Choroid plexus epithelial cell (primary cell): ENCODE measurements at places on chromosomes 11 and 22.

- DNase-seq: no peak
These were observed 40.4 kb downstream of the SMIM38 start for GRCh38 chr11:69195824-69196782.

DNA sequence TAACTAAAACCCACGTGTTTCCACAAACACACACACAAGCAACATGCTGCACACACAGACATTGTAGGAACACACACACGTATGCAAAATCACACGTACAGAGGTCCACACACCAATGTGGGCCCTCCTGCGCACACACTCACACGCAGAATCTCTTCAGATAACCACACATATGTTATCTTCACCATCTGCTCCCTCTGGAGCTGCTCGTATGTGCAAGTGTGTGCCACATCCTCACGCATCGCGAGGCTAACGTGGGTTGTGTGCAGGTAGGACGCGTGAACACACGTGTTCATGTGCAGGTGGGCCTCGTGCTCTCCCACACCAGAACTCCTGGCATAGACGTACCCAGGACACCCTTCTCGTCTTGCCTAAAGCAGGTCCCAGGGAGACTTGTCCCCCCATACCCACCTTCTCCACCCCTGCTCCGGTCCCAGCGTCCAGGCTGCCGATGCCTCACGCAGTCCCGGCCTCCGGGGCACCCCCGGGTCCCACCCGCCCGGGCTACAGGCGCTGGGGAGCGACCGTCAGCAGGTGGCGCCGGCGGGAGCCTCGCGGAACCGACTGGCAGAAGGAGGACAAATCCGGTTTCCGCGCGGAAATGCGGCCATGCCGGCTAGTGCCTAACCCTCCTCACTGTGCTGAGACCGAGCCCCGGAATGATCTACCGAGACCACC is 10.3 kb upstream of the IGSF9B start:
- DNase-seq: no peak

DNA sequence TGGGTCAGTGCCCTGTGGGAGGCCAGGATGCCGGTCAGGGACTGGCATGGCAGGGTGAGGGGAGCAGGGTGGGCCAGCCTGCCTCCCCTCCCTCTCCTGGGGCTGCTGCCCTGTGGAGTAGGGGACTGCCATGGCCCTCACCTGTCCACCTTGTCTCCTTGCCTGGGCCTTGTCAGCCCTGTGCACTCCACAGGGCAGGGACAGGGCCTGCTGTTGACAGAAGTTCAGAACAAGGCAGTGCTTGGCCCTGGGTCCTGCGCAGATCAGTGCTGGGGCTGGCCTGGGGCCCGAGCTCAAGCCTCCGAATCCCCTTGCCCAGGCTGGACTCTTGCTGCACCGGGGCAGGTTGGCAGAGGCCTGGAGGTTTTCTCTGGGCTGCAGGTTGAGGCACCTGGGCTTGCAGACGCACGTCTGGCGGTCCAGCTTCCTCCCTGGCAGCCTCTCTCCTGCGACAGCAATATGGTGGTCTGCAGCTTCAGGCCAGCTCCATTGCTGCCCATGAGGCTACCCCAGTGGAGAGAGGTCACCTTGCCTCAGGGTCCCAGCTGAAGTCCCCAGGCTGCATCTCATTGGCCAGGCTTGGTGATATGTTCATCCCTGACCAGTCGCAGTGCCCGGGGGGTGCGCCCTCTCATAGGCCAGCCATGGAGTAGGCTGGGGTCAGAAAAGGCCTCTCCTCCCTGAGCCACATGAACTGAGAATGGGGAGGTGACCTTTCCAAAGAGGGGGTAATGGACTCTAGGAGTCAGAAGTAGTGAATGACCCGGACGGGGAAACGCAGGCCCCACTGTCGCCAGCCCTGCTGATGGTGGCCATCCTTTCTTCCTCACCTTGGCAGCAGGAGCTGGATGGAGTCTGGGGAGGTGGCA is 21.5 kb upstream of the CHKA start:
- no peak for DNase-seq

- peak; percentile 23 for DNase-seq
These were observed 35.8 kb downstream of the UVRAG start for GRCh38 chr11:75850787-75851186.

GRCh38 chr11:86508604-86509587 is 134.2 kb downstream of the CCDC81 start:
- no peak for DNase-seq

DNA sequence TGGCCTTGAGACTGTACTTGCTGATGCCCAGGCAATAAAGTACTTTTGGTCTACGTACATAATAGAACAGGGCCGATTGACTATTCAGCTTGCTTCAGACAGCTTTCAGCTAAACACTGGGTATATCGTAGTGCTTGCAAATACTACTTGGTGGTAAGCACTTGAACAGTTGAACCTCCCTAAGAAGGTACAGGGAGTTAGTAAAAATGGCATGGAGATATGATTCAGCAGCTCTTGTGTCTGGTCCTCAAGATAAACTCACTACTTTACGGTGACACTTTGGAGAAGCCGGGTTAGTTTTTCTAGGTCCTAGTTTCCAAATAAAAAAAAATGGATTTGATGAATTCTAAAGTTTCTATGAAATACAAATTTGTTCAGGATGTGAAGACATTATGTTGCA is 7.3 kb downstream of the CCDC117 start:
- no peak for DNase-seq

GRCh38 chr11:96219981-96220623 is 122.9 kb downstream of the MAML2 start:
- peak; percentile 69 for DNase-seq

- DNase-seq: peak; percentile 7
These were observed 494.6 kb upstream of the FAT3 start for GRCh38 chr11:91730057-91730456.

DNA sequence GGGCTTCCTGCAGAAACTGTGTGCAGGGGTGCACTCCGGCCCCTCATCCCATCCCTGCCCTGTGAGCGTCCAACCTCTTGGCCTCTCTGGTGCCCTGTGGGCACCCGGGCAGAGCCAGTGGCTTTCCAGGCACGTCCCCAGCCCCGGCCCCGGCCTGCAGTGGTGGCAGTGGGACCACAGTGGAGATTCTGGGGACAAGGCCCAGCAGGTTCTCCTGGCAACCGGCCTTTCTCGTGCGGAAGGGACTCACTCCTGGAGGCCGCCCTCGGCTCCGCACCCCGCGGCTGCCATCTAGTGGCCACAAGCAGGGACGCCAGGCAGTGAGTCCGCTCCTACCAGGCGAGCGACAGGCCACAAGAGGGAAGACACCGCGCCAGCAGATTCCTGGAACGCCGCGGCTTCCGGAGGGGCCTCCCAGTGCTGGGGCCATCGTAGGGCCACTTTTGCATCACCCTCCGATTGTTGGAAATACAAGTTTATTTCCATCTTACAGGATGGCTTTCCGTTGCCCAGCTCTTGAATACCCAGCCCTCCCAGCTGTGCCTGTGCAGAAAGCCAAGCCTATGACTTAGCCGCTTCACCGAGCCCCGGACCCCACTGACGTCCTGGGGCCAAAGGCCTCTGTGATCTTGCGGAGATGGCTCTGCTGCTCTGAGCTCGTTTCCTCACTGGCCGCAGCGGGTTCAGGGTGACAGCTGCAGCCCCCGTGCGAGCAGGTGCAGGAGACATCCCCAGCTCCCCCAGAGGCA is 357.3 kb downstream of the CTTN start:
- peak; percentile 71 for DNase-seq

DNA sequence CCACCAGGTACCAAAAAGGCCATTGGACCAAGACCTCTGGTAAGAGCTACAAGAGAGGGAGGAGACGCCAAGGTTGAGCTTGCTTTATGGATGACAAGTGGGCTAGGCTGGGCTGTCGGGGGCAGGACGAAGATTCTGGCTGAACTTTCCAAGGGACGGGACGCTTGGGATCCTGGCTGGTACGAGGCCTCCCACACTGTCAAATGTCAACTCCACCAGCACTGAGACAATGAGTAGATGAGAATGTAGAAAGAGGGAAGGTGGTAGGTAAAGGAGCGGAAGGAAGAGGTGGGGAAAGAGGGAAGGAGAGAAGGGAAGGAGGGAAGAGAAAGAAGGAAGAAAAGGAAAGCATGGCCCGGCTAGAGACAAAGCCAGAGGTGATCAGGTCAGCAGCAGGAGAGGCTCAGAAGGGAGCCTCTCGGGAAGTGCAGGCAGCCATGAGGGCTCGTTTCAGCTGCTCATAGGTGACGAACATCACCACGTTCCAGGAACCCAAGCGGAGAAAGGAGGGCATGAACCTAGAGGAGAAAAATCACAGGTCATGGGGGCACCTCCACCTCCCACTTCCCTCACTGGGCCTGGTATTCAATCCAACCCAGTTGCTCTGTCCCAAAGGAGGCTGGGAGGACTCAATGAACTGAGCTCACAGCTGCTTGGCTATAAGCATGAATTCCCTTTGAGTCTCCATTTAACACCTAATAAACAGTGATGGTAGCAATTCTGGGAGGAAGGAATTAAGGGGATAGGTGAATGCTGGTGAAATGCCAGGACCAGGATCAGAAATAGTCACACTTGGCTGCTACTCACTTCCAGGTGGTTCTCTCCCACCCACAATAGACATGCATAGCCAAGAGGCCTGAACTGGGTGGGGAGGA is 7.8 kb downstream of the UCP2 start:
- DNase-seq: no peak

DNA sequence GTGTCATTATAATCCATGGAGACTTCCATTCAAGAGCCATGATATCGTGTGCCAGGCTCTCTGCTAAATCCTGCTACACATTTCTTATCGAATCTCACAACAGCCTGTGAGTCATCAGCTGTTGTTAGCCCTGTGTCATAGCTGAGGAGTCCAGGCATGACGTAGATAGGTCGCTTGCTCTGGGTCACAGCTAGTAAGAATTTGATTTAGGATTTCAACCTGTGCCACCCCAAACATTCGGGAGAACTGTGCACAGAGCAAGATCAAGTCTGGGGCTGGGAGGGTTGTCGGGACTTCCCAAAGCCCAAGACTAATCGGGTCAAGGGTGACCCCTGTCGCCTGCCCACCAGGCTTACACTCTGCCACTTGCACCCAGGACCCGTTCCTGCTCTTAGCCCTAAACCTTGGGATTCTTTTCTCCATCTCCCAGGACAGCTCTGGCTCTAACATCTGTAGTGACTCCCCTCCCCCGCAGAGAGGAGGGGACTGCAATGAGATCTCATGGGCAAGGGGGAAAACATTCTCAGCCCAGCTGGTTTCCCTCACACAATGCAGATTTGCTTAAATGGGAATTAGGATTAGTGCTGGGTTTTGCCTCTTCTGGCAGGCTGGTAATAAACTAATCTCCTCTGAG is 34.3 kb downstream of the TSPAN18 start:
- peak; percentile 77 for DNase-seq

GRCh38 chr22:34534101-34534500 is 531.9 kb upstream of the ISX start:
- DNase-seq: no peak

- DNase-seq: peak; percentile 17
These were observed 27.8 kb upstream of the AMOTL1 start for GRCh38 chr11:94740083-94741021.

- DNase-seq: no peak
These were observed 138.4 kb upstream of the CADM1 start for GRCh38 chr11:115642660-115643059.

GRCh38 chr11:3796801-3797328 is 489 bp downstream of the NUP98 start:
- no peak for DNase-seq

DNA sequence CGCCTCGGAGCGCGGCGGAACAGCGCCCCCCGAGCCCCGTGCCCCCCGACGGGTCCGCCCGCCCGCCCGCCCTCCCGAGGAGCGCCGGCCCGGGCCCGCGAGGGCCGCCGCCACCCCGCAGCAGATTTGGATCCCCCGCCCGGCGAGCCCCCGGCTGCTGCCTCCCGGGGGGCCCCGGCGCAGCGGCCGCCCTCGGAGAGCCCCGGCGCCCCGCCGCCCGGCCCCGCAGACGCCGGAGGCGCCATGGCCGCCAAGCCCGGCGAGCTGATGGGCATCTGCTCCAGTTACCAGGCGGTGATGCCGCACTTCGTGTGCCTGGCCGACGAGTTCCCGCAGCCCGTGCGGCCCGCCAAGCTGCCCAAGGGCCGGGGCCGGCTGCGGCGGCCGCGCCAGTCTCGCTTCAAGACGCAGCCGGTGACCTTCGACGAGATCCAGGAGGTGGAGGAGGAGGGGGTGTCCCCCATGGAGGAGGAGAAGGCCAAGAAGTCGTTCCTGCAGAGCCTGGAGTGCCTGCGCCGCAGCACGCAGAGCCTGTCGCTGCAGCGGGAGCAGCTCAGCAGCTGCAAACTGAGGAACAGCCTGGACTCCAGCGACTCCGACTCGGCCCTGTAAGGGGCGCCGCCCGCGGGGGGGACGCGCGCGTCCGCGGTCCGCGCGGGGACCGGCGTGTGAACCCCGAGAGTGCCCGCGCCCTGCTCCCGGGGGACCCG is 380 bp downstream of the C11orf96 start:
- DNase-seq: peak; percentile 64

DNA sequence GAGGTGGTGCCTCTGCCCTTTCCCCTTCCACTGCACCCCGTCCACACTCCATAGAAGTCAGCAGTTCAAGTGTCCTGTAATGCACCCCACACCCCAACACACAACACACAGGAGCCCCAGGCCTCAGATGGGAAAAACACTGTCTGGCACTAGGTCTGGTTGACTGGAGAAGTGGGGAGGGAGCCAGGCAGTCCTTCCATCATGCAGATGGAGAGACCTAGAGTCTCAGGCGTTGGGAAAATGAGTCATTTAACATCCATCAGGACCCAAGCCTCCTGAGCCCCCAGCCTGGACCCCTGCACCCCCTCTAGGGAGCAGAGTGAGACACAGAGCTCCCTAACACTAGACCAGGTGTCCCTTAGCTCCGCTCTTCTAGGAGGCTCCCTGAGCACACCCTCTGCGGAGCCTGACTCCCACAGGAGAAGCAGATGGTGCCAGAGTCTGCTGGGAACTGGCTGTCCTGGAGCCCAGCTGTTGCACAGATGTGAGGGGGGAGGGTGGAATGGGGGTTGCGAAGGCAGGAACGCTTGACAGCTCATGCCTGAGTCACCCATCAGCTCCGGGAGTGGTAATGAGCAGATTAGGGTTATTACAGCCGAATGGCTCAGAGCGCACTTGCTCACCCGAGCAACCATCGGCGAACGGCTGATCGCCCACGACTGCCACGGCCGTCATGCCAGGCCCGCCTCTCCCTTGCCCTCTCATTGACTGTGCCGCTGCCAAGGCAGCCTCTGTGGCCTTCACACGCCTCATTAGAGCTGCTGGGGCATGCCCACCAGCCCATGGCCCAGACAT is 22.1 kb upstream of the SYT7 start:
- DNase-seq: peak; percentile 85

- DNase-seq: peak; percentile 89
These were observed at the start of gene GAS2L1 for GRCh38 chr22:29306175-29306834. Gene GAS2L1 (plus strand): TSS chr22:29306650. CDS start chr22:29308106, 1,456 bp downstream.

GRCh38 chr11:86608251-86608799 is 64.1 kb downstream of the ME3 start:
- DNase-seq: peak; percentile 88

- no peak for DNase-seq
These were observed 4.1 kb downstream of the SYTL2 start for GRCh38 chr11:85806876-85807275.

DNA sequence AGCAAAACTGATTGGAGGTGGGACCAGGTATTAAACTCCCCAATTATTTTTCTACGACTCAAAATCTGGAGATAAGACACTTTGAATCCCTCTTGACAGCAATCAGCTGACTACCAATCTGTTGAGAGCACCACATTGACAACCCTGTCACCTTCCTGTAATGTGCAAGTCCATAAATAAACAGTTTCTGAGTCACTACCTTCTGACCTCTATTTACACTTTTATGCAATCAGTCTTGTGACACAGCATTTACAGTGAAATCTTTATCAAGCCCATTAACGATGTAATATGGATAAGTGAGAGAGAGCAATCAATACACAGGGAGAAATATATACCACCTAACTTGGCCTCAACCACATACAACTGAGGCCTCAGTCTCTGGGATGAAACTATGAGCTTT is 283.7 kb upstream of the ANO5 start:
- no peak for DNase-seq

GRCh38 chr11:109785714-109786113 is 307.5 kb upstream of the ZC3H12C start:
- DNase-seq: peak; percentile 31
